ENCODE measurements at places on chromosomes 11 and 22.

DNA sequence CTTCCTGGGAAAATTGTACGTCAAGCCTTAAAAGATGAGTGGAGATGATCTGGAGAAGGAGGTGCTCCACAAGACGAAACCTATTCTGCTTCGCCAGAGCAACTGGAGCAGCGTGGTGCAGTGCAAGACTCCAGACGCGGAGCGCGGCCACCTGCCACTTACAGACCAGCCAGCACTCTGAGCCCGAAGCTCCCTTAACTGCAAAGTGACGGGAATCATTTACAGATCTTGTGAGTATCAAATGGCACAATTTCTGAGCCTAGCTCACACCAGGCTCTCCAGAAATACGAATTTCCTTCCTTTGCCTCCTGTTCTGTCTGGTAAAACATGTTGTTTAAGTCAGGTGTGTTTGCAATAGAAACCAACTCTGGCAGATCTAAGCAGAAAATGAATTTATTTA is 369.3 kb downstream of the CADM1 start:
- DNase-seq, result no peak

- DNase-seq, result no peak
Observed at GRCh38 chr11:69818231-69818602, 999 bp downstream of the FGF3 start.

DNA sequence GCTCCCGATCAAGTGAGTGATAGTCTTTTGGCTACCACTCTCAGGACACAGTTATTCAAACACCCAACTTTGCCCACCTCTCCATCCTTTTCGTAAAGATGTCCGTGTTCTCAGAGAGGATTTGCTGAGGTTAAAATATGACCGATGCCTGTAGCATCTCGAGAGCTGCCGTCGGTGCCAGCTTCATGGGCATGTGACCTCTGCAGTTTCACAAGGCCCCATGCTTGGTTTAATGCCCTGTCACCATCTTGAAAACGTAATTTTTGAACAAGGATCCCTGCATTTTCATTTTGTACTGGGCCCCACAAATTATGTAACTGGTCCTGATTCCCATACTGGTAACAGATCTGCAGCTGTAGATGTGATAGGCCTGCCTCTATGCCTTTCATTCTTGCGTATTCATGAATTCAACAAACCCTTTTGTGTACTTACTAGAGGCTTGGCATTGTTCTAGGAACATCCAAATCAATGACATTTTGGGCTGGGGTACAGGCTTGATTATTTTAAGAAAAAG is 85.1 kb downstream of the BMAL1 start:
- DNase-seq, result no peak

DNA sequence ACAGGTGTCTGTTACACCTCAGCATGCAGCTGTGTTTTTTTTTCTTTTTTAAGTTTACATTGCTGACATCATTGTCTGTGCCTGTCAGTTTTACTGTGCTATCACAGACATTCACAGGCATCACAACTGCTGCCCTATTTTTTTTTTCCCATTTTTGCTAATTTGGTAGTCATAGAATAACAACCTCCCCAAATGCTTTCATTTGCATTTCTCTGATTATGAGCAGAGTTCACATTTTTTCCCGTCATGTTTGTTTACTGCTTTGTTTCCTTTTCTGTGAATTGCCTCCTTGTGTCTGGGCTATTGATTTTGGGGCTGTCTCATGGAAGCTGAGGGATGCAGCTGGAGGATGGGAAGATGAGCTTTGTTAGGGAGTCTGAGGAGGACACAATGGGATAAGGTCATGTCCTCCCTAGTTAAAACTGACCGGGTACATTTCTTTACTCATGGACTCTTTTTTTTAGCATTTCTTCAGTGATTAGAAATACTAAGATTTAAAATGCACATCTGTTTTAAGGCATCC is 155.1 kb downstream of the LDLRAD3 start:
- no peak for DNase-seq

DNA sequence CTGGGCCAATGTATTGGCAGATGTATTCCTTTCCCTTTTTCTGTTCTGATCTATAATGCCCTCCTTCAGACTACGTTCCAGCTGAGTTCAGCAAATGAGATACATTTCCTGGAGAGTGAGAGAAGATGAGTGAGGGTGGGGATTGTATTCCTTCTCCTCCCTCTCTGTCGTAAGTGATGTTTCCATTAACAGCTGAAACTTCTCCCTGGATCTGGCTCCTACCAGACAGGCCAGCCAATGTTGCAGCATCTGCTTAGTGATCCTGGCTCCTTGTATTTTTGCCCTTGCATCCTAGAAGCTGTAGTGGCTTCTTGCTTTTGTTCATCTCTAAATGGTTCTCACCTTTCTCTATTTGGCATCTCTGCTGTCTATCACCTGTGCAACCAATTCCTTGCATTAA is 48.2 kb upstream of the MTMR2 start:
- DNase-seq, result no peak

DNA sequence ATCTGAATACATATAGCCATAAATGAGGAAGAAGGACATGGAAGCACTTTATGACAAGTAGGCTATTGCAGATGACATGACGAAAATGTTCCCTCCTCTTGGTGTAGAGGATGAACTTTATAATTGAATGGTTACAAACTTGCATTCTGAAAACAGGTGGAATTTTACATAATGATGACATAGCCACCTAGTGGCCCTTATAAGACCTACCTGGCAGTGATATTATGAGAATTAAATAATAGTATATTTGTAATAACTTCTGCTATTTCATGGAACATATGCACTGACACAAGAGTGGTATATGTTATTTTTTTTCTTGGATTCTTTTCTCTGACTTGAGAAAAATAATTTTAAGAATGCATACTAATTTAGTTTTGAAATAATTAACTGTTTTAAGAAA is 22.9 kb downstream of the TRIM22 start:
- DNase-seq, result peak; percentile 38

- DNase-seq, result no peak
Observed at GRCh38 chr11:128598096-128598495, 10.7 kb upstream of the ETS1 start.

DNA sequence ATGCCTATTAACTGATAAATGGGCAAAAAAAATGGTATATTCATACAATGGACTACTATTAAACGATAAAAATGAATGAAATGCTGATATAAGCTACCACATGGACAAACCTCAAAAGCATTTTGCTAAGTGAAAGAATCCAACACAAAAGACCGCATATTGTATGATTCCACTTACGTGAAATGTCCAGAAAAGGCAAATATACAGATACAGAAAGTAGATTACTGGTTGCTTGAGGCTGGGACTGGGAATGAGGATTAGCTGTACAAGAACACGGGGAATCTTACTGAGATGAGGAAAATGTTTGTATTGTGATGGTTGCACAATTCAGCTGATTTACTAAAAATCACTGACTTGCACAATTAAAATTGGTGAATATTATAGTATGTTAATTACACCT is 8.8 kb downstream of the SCUBE2 start:
- DNase-seq, result no peak

GRCh38 chr11:69376155-69377028 is 82.4 kb downstream of the MYEOV start:
- DNase-seq, result no peak

DNA sequence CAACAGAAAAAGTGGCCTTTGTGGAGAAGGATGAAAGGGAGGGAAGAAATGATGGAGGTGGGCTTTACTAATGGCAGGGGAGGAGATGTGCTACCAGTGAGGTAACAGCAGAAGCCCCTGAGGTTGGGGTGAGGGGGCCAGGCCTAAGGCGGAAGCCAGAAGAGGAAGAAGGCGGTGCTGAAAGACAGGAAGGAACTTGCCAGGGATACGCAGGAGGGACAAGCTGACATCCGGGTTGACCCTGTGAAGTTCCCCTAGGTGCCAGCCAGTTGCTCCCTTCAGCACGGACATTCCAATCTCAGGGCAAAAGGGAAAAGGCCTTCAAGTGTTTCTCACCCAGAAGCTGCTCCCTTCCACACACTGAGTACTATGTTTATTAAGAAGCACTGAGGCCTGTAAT is 2.3 kb upstream of the TIRAP start:
- no peak for DNase-seq

DNA sequence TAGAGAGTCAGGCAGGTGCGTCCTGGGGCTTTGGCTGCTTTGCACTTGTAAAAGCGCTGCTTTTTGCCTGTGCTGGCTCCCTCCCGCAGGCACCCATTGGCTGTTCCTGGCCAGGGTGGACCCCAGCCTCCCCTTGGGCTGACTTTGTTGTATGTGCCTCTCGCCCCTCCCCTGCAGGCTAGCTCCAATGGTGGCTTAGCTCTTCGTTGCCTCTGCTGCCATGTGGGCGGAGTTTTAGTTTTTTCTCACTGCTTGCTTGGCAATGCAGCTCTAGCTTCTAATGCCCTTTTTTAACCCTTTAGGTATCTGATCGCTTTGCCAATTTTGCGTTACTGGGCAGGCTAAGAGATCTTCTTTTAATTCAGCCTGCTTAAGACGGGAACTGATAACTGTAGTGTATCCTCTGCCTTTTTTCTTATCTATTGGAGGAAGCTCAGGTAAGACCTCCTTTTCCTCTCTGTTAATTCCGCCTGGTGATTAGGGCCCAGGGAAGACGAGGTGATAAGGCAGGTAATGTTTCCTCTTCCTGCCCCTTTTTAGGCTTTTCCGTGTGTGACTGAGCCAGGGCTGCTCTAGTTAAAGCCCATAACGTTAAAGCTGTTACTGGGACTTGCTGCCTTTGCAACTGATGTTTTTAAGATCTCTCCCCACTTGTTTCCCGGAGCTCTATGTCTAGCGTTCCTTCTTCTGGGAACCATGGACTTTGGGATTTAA is 11.7 kb upstream of the GLYATL1 start:
- no peak for DNase-seq

GRCh38 chr11:27642954-27643353 is 57.3 kb downstream of the BDNF start:
- DNase-seq, result no peak

DNA sequence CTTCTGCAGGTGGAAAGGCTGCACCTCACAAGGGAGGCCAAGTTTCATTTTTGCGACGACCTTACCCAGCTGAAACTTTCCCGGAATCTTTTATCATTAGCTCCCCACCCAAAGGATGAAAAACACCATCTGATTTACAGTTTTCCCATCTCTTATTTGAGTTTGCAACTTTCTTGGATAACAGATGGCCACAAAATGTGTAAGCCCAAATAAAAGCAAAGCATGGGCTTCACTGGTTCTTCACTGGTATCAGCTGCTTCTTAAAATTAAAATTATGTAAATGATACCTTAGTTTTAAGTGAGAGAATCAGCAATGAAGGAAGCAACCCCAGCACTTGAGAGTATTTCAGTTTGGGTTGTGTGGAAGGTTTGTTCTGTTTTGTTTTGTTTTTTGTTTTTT is 55.8 kb downstream of the PARVA start:
- DNase-seq, result no peak

GRCh38 chr11:119880143-119880542 is 151.1 kb upstream of the NECTIN1 start:
- no peak for DNase-seq

GRCh38 chr22:36871669-36872081 is 10.9 kb downstream of the NCF4 start:
- DNase-seq, result no peak

DNA sequence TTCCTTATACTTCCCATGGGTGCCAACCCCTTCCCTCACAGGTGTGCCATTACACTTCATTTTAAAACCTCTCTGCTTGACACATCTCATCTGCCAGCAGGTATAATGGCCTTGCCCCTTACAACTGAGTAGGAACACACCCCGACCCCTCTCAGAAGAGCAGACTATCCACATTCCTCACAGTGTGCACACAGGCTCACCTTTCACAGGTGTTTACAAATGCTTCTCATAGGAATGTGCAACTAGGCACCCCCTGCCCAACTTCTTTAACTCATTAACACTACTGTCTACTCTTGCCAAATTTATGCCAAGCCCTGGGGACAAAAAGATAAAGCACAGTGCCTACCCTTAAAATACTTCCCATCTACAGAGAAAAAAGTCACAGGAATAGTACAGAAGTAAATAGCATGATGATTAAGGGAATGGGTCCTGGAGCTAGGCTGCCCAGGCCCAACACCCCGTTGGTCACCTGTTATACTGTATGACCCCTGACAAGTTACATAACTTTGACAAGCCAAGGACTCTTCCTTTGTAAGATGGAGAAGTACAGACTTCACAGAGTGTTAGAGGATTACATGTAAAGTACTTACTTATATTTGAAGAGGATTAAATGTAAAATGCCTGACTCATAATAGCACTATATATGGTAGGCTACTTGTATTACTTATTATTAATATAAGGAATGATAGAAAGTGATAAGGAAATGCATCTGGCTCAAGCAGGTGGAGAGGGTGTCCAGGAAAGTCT is 15.2 kb downstream of the TRIM3 start:
- no peak for DNase-seq

- no peak for DNase-seq
Observed at GRCh38 chr11:88105951-88106350, 69.3 kb downstream of the RAB38 start.

DNA sequence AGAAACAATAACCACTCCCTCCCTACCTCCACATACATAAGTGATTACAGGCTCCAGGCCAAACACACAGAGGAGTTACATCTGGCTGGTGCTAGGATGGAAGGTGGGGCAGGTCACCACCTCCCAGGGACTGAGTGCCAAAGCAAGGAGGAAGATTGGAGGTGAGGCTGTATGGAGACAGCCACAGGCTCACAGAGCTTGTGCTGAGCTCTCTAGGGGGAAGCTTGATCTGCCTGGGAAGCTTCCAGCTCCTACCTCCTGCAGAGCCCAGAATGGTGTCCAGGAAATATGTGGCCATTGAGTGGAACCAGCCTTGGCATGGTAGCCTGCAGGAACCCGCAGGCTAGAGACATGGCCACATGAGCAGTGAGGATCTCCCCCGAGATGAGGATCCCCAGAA is 3.6 kb upstream of the MED15 start:
- DNase-seq, result no peak

DNA sequence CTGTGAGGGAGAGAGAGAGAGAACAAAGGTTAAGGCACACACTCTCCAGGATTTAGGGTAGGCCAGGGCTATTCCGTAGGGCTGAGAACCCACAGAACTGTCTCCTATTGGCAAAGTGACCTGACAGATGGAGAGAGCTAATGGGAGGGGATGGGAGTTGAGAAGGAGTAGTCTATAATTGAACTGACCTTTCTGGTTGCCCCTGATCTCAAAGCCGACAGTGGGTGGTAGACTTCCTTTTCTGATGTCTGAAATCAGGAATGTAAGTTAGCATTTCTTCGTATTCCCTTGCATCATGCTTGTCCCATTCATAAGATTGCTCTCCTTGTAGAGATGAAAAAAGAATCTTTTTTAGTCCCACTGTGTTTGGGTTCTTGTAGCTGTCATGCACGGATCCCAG is 210.1 kb downstream of the NTM start:
- no peak for DNase-seq

- DNase-seq, result no peak
Observed at GRCh38 chr11:2222451-2222850, 47.9 kb downstream of the ASCL2 start.

GRCh38 chr11:98289617-98290263 is 731.0 kb upstream of the CNTN5 start:
- no peak for DNase-seq

- DNase-seq, result no peak
Observed at GRCh38 chr22:42947211-42947990, 67.5 kb downstream of the PACSIN2 start.

- DNase-seq, result peak; percentile 20
Observed at GRCh38 chr11:61065955-61066638, 36.2 kb upstream of the CD5 start.
